ENCODE measurements at places on chromosomes 4 and X.

DNA sequence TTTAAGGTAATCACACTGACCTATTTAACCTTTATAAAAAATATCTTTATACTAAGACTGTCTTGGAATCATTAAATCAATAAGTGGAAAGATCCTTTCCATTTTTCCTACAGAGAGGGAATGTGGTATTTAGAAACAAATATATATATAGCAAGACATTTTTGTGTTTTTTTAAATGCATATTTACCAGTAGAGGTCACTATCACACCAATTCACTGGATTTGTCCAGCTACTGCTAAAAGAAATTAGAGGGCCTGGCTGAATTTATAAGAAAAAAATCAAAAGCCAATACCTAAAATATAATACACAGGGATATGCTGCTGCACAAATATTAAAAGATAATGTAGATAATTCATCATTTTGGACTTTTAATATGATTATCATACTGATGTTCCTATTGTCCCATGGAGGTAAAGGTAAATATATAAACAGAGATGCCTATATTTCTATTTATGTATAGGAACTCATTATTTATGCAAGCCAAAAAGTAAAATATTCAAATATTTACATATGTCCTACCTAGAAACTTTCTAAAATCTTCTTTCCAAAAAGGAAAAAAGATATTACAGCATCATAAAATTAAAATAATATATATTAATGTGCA is 69.5 kb downstream of the PDE5A start:
- DNase-seq: no peak

DNA sequence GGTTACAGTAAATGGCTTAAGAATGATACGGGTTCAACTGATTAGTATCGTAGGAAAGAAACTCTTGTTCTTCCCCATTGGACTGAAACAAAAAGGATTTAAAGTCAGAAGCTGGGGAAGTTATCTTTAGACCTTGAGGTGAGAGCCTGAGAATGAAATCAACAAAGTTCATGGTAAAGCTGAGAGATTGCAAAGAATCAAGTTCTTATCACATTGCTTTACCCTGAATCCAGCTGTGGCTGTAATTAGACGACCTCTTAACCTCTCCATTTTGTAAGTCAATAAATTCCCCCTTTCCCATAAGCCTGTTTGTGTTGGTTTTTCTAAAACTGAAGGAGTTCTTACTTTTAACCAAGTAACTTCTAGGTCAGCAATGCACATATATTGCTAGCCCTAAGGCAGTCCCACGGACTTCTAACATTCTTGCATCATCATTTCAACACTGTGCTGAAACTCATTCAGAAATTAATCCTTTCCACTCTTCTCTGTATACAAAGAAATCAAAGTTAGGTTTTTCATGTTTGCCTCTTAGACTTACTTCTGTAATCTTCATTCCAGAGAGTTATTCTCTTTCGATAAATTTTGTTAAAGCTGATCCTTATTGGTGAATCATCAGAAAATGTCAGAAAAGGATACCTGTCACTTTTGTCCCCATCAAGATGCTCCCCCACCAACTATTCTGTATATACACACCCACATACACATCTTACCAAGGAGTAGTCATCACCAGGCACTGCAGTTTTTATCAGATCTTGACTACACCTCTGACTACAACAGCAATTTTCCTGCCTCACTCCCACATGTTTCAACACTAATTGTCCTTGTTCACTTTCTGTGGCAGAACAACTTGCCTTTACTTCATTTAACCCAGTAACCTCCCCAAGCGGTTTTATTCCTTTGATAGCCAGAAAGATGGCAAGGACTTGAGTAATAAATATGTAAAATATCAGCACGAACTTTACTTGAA is 77.9 kb upstream of the STK26 start:
- no peak for DNase-seq

DNA sequence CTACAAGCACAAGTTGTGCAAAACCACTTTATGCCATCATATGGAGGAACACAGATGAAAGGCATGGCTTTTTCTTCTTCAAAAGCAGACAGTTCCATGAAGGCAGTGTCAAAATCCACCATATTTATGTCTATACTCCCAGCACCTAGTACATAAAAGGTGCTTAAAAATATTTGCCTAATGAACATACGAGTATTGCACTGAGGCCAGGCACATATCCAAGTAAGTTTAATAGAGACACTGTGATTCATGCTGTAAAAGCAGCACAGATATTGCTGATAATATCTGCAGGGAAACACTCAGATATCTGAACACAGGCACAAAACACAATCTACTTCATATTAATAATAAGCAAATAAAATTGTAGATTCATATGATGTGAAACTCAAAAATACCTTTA is 48.1 kb upstream of the CXCL8 start:
- no peak for DNase-seq

DNA sequence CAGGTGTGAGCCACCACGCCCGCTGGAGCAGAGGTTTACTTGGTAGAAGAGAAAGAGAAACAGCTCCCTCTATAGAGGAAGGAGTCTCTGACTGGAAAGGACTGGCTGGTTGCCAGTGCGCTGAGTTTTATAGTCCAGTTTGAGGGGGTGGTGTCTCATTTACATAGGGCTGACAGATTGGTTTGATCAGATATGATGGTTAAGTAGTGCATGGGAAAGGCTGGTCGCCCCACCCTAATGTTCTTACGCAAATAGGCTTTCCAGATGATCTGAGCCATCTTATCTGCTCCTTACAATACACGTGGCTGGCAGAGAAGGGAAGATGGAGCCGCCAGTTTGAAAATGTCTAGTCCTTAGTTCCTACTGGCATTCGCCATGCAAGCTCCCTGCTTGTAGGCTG is 439.5 kb downstream of the NAF1 start:
- no peak for DNase-seq

DNA sequence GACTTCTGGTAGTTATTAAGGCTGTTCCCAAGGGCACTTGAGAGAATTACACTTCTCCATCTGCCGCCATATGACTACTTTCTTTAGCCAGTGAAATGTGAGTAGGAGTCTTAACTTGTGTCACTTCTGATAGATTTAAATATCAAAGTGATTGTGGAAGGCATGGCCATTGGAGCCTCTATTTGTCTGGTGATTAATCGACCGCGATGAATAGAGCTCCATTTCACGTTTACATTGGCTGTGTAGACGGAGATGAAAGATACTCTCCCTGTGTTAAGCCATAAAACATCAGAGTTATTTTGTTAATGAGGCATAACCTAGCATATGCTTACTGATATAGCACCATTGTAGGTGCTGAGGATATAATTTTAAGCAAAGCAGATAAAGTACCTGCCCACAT is 852.4 kb downstream of the CCSER1 start:
- peak; percentile 76 for DNase-seq

DNA sequence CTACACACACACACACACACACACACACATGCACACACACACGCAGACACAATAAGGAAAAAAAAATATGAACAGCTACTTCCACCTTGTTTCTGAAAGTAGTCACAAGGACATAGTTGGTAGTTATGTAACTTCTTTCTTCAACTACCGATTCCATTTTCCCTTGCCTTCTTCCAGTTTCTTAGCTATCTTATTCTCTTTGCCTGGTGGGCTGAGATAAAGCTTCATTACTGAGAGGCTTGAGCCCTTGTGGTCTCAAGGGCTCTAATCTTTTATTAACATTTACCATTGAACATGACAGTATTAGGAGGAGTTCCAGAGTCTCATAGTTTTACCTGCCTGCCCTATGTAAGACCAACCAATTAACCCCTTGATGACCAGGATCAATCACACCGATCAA is 8.9 kb upstream of the SMIM10 start:
- DNase-seq: no peak

GRCh38 chrX:84956304-84956703 is 47.4 kb upstream of the APOOL start:
- no peak for DNase-seq

DNA sequence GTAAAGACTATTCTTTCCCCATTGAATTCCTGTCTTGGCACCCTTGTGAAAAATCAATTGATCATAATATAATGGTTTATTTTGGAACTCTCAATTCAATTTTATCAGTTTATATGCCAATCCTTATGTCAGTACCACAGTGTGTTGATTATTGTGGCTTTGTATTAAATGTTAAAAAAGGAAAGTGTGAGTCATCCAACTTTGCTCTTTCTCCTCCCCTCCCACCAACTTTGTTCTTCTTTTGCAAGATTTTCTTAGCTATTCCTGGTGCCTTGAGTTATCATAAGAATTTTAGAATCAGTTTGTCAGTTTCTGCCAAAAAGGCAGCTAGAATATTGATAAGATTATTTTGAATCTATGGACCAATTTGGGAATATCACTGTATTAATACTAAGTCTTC is 11.2 kb upstream of the RNF175 start:
- DNase-seq: no peak

- DNase-seq: no peak
Observed at GRCh38 chr4:187603093-187604025, 392.2 kb upstream of the ZFP42 start.

GRCh38 chr4:123889507-123889906 is 492.9 kb downstream of the SPRY1 start:
- no peak for DNase-seq

DNA sequence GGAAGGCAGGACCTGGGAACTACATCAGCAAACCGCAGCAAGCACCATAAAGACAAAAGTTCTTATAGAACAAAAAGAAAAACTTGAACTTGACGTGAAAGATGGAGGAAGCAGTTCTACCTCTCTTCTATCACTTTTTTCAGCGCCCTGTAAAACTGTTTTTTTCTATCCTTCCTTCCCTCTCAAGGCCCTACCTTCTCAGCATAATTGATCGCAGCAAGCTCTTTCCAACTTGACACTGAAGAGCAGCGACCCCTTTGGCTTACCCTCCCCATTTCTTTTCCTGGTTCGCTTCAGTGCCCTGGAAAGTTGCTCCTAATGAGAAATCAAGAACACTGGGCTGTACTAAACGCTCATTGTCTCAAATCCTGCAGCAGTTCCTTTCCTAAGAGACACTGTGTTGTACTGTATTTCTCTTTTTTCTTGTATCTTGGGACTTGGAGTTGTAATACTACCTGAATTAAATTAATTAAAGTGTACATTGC is 150.6 kb upstream of the SLC4A4 start:
- no peak for DNase-seq

DNA sequence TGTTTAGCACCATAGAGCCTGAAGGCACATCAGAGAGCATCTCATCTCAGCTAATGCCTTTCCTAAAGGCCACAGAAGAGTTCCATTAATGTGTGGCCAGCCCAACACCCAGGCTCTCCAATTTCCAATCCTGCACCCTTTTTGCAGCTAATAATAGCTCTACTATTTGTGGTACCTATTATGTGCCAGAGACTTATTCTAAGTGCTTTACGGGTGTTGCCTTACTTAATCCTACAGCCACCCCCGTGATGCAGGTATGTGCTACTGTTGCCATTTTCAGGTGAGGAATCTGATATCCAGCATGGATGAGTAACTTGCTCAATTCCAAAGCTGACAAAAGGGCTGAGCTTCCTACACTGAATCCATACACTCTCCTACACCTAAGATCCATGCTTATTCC is 217.6 kb upstream of the GALNT7 start:
- no peak for DNase-seq

DNA sequence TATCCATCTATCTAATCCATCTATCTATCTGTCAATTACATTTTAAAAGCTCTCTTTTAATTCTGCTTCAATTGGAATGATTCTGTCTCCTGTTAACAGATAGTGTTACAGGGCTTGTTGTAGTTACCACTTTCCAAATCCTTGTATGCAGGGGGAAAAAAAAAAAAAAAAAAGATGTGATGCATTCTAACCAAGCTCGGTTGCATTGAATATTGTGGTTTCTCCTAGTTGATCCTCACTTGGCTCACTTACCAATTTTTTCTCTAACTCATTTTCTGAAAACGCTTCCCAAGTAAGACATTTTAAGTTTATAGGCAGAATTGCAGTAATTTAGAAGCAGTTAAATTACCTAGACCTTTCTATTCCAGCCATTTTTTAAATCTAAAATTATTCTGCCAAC is 327.9 kb upstream of the PITX2 start:
- no peak for DNase-seq

GRCh38 chr4:8472689-8473197 is 32.2 kb downstream of the TRMT44 start:
- no peak for DNase-seq

DNA sequence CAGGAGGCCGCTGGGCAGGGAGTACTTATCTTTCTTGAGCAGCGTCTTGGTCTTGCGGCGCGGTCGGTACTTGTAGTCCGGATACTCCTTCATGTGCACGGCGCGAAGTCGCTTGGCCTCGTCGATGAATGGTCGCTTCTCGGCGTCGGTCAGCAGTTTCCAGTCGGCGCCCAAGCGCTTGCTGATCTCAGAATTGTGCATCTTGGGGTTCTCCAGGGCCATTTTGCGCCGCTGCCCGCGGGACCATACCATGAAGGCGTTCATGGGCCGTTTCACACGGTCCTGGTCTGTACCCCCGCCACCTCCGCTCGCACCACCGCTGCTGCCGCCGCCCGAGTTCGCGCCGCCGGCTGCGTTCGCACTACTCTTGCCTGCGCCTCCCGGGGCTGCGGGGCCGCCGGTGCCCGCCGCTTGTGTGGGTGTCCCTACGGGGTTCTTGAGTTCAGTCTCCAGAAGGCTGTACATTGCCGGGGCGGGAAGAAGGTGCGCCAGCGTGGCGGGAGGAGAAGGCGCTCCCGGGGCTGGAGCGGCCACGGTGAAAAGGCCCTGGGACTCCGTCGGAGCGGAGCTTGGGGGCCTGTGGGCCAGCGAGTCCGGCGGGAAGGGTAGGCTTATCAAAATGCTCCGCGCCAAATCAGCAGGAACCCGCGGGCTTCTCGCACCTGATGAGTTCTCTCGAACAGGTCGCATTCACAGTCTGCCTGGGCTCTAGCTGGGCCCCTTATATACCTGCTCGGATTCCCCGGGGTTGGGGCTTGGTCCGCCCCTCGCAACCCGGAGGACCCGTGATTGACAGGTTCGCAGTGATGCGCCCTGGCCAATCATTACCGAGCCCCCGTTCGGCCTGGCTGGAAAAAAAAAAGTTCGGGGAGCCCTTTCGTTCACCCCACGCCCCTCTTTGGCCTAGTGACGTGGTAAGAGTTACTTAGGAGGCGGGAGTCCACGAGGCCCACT is at the start of gene SOX3:
Gene SOX3 (minus strand): TSS at position 699 of the 954 bp plus-strand sequence. CDS start 9 bp downstream, at position 690.
- no peak for DNase-seq

DNA sequence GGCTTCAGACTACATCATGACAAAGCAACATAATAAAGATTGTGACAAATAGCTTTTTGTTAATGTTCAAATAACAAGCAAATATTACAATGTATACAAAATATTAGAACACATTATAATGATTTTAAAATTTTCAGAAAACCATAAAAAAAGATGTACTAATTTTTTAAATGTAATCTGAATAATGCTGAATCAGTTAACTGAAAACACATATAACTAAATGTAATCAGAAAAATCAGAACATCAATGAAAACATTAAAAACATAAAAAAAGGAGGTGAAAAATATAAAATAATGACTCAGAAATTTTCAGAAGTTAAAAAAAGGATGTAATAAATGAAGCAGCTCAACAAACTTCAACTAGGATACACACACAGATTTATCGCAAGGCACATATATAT is 53.5 kb downstream of the ZNF721 start:
- DNase-seq: no peak

DNA sequence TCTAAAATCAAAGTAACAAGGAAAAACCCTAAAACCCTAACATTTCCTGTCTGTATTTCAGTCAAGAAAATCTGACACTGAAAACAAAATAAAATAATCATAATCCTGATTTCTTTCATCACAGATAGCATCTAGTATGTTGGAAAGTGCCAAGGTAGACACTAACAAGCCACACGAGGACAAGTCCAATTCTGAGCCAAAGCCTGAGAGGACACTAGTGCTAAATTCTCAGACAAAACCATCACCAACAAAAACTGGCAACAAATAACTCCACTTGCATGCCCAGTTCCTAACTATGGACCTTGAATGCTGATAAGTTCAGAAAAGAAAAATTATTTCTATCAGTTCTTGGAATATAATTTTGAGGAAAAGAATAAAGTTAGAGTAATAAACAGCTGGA is 113.7 kb downstream of the MANBA start:
- DNase-seq: no peak
